ENCODE measurements at places on chromosomes 7 and 10.

- DNase-seq: peak; percentile 80
Measured at GRCh38 chr7:146956853-146957252, 840.3 kb downstream of the CNTNAP2 start.

- no peak for DNase-seq
Measured at GRCh38 chr7:128303643-128304042, 40.1 kb downstream of the RBM28 start.

- DNase-seq: peak; percentile 66
Measured at GRCh38 chr7:48035967-48036478, 680 bp downstream of the C7orf57 start.

DNA sequence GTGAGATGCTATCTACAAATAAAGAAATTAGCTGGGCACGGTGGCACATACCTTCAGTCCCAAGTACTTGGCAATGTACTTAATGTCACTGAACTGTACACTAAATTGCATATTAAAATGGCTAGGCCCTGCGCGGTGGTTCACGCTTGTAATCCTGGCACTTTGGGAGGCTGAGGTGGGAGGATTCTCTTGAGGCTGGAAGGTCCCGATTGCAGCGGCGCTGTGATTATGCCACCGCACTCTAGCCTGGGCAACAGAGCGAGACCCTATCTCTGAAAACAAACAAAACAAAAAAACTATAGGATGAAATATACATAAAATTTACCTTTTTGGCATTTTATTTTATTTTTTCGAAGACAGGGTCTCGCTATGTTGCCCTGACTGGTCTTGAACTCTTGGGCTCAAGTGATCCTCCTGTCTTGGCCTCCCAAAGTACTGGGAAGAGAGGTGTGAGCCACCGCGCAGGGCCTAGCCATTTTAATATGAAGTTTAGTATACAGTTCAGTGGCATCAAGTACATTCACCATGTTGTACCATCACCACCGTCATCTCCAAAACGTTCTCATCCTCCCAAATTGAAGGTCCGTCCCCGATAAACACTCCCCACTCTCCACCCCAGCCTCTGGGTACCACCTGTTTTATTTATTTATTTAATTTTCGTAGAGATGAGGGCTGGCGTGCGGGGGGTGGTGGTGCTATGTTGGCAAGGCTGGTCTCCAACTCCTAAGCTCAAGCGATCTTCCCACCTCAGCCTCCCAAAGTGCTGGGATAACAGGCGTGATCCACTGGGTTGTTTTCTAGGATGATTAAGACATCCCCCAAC lies 1.3 kb upstream of the EIF3B start:
- no peak for DNase-seq

DNA sequence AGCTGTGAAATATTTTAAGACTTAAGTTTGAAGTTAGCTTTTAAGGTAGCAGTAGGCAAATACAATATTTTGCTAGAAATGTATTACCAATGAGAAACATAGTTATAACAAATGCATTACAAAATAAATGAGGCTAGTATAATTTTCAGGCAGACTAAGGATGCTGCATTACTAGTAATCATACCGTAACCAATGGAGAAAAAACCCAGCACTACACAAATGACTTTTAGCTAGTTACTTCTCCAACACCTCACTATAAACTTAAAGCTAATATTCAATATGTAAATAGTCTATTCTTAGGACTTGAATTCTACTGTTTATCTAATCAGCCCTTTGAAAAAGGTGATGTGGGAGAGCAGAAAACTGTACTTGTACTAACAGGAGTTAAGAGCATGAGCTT lies 285.3 kb upstream of the KLF14 start:
- DNase-seq: no peak

- no peak for DNase-seq
Measured at GRCh38 chr10:70119623-70120022, 13.0 kb downstream of the AIFM2 start.

DNA sequence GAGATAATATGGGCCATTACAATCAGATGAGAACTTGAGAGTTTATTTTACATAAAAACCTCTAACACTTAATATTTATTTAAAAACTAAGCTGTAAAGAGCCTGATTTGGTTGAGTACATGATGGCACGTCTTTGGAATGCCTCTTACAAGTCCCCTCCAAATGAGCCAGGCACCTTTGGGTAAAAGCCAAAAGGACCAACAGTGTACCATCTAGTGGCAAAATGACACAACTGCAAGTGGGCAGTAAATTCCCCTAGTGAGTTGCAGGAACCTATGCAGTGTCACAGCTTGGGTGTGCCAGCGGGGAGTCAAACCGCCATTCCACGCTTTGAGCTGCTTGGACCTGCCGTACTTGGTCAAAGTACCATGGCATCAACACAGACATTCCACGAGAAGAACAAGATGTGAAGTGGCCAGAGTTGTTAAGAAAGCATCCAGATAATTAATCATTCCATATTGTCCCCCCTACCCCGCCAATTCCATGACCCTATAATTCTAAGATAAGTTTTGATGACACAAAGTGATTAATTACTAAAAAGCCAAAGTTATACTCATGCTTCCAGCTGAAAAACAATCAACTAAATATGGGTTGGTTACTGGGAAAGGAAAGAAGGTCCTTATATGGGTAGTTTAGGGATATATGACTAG lies 115.2 kb downstream of the SORBS1 start:
- DNase-seq: peak; percentile 70

DNA sequence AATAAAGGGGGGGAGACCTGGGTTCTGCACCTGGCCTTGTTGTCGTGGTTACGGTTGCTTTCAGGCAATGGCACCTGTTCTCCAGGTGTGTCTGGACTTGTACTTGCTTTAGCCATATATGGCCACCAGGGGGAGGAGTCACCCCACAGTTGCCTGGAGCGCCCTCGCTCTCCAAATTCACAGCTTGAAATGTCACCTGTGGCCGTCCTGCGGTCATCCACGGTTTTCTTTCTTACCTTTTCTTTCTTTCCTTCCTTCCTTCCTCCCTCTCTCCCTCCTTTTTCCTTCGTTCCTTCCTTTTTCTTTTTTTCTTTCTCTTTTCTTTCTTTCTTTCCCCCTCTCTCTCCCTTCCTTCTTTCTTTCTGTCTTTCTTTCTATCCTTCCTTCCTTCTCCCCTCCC lies 157.2 kb upstream of the ZNF92 start:
- peak; percentile 84 for DNase-seq

DNA sequence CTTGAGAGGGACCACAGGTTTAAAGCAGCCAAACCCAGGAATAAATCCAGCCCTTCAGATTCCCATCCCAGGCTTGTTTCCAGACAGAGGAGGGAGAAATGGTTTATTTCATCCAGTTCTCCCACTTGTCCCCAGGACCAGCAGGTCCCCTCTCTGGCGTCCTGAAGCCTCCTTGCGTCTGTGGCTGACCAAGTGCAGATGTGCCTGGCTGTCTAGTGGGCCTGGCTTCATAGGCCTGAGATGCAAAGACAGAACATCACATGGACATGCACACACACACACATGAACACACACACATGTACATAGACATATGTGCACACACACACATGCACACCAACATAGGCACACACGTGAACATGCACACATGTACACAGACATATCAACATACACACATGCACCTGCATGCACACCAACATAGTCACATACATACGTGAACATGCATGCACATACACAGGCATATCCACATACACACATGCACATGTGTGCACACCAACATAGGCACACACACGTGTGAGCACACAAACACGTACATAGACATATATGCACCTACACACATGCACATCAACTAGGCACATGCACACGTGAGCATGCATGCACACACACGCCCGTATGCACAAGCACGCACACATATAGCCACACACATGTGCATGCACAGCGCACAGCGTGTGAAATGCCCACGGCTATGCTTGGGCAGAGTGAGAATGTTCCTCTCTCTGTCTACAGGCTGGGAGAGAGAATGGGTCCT lies 10.7 kb downstream of the FOXL3 start:
- no peak for DNase-seq

GRCh38 chr10:116053910-116054309 lies 219.1 kb downstream of the GFRA1 start:
- DNase-seq: peak; percentile 51
